ENCODE measurements at places on chromosomes 3 and 15. TPM values are rescaled to one million over a fixed set of nuclear protein-coding genes. Genes with fewer than 3 reads are reported as not detected.

Gene BFSP2
- total RNA-seq: not detected

Gene RARB
- not detected for total RNA-seq

- DNase-seq: no peak
Observed at GRCh38 chr3:150314248-150315004, 93.7 kb upstream of the TSC22D2 start.

DNA sequence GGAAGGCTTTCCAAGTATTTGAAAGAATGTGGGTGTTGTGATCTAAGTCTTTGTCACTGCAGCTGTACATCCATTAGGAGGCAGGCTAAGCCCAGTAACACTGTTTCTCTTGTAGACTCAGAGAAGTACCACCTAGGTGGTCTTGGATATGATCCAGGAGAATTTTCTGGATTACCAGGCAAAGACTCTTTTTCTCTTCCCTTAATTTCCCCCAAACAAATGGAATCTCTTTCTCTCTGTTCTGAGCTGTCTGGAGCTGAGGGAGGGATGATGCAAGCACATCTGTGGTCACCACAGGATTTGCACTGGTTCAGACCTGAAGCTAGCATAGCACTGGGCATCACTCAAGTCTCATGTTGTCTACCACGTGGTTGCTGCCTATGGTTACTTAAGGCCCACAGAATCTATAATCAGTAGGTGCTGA is 227.6 kb downstream of the NECTIN3 start:
- peak; percentile 52 for DNase-seq

GRCh38 chr15:101107625-101108460 is 144.0 kb downstream of the CHSY1 start:
- DNase-seq: no peak

GRCh38 chr15:61660579-61660978 is 399.7 kb downstream of the VPS13C start:
- peak; percentile 13 for DNase-seq
